ENCODE measurements at places on chromosomes 12 and 14.

GRCh38 chr12:110254971-110255540, 26.0 kb upstream of the ATP2A2 start:
- DNase-seq: no peak

- no peak for DNase-seq
Measured at GRCh38 chr14:99248761-99249171, 23.2 kb downstream of the BCL11B start.

- DNase-seq: no peak
Measured at GRCh38 chr14:81519200-81520011, 14.2 kb downstream of the SEL1L start.

GRCh38 chr14:104856869-104857860, 7.9 kb upstream of the CEP170B start:
- no peak for DNase-seq

DNA sequence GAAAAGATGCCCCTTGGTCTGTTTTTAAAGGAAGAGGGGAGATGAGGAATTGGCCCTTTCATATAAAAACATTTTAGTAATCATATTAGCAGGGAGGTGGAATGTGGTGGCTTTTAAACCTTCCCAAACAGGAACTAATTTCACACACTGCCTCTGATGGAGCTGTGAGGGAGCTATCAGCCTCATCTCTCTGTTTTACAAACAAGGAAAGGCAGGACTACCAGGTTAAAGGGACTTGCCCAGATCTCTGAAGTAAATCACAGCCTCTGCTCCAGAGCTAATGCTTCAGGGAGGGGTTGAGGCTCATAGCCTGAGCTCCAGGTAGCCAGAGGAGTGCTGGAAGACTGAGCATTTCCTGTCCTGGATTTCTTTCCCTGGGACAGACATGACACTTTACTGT, 1.1 kb upstream of the BMP4 start:
- DNase-seq: no peak

- DNase-seq: no peak
Measured at GRCh38 chr12:116540622-116541152, 18.5 kb upstream of the MAP1LC3B2 start.

DNA sequence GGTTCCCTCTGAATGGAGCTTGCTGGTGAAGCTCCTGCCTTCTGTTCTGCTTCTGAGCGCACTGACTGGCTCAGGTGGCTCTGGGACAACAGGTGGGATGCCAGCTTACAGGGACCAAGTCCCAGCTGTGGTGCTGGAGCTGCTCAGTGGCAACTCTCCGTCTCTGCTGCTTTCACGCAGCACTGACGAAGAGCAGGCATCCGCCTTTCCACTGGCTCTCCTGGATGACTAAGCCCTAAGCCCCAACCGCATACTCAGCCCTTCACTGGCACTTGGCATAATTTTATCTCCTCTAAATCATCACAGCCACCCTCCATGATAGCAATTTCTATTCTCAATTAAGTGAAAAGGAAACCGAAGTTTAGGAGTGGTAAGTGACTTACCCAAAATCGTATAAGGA, 3.7 kb upstream of the RTL1 start:
- DNase-seq: peak; percentile 5

DNA sequence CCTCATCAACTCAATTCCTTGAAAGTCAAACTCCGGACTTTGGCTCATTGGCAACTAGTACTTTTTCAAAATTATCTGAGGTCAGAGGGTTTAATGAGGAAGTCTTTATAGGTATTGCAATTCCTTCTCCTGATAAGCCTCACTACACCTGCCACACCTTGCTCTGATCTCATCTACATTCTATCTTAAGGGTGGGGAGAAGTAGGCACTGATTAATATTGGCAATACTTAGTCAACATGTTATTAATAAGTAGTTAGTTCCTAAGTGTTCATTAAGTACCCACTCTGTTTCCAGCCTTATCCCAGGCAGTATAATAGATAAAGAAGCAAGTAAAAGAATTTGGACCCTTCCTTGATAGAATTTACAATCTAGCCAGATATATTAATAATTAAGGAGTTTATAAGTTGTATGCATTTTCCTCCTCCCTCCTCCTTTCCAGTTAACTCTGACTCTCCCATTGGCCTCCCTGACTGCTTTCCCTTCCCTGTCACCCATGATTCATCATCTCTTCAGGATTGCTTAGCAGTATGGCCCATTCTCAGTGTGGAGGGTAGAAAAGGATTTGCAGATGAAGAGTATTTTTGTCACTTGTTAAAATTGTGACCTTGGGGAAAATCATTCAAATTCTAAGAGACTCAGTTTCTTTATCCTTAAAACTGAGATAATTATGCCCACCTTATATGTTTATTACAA, 231.0 kb upstream of the ATP2B1 start:
- DNase-seq: no peak

GRCh38 chr14:74840603-74841030, 35.3 kb downstream of the PROX2 start:
- DNase-seq: no peak

DNA sequence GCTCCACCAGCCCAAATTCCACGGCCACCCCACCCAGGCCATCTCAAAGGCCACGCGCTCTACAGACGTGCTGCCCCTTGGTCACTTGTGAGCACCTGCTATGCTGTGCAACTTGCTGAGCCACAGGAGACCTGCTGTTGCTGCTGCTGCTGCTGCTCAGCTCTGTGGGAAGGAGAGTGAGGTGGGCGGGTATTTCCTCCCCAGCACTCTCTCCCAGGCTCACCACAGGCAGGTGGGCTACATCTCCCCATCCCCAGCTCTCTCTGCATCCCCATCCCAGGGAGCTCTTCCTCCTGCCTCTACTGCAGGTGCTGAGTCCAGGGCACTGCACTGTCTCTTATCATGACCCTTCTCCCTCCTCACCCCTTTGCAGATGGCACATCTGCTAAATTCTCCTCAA, 306.9 kb downstream of the BCL11B start:
- no peak for DNase-seq

DNA sequence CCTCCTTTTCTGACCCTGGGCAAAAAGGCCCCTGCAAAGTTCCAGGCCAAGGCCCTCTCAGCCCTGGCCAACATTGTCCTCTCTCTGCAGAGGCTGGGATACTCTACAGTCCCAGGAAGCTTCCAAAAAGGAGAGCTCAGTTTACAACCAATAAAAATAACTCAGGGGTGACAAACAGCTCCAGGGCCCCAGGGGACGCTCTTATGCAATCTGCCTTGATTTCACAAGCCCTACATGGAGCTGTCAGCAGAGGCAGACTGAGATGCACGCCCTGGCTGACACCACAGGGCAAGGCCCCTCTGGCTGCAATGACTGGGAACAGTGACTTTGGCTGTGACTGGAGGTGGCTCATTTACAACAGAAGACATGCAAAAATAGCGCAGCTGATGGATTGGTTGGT, 129.0 kb upstream of the MED13L start:
- no peak for DNase-seq

DNA sequence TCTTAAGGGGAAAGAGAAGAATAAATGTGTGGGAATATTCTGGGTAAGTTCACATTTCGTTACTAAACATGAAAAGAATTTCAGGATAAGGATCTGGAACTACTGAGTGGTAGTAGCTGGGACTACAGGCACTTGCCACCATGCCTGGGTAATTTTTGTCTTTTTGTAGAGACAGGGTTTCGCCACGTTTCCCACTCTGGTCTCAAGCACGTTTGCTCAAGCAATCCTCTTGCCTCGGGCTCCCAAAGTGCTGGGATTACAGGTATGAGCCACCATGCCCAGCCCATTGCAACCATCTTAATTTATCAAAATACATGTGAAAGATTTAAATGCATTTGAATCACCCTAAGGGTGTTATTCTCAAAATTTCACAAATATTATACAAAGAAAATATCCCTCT, 26.4 kb downstream of the ITPR2 start:
- DNase-seq: no peak

DNA sequence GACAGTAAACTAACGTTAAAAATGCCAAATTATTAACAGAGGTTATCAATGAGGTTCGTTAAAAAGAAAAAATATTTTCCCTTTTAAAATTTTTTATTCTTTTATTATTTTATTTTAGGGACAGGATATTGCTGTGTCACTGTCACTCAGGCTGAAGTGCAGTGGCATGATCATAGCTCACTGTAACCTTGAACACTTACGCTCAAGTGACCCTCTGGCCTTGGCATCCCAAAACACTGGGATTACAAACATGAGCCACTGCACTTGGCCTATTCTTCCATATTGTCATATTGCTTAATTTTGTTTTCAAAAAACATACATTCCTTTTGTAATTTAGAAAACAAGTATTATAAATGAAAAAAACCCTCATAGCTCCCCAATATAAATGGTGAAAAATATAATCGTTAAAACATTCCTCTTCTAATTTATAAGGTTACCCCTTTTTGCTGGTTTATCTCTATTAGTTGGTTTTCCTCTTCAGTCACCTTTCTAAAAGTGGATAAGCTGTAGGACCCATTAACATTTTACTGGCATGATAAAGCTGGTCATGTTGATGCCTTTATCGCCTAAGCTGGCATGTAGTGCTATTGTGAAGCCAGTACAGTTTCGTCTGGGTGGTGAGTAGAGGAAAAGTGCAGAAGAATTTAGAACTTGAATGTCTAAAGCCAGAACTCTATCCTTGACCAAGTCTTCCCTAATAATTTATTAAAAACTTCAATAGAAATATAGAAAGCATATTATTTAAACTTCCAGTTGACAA, 27.6 kb downstream of the PDE3A start:
- no peak for DNase-seq

DNA sequence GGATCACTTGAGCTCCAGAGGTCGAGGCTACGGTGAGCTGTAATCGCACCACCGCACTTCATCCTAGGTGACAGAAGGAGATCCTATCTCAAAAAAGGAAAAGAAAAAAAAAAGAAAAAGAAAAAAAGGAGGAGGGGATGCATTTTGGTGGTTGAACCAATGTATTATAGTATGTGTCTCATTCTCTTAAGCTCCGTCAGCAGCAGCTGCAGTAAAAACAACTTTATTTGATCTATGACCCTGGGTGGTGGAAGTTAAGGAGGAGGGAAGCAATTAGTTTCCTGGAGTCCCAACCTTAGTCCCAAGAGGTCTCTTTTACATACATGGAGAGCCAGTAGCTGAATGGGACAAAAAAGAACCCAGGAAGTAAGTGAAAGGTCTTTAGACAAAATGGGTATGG, 26.8 kb upstream of the APOF start:
- DNase-seq: no peak

- no peak for DNase-seq
Measured at GRCh38 chr14:23936084-23936829, 17.3 kb upstream of the DHRS4 start.

DNA sequence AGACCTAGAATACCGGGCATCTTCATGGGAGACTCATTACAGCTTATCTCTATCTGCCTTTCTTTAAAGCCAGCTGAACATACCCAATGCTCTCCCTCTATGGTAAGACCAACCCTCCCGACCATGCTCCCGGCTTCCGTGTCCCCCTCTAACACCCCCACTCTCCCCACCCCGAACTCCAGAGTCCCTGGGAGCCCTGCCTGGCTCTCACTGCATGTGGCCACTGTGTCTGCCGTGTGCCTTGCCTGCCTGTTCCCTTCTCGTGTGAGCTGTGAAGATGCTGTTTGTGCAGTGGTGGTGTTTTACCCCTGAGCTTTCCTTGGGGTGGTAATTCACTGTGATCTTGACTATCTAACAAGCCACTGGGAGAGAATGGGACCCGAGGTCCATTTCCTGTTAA, 146.4 kb upstream of the FKBP4 start:
- no peak for DNase-seq

DNA sequence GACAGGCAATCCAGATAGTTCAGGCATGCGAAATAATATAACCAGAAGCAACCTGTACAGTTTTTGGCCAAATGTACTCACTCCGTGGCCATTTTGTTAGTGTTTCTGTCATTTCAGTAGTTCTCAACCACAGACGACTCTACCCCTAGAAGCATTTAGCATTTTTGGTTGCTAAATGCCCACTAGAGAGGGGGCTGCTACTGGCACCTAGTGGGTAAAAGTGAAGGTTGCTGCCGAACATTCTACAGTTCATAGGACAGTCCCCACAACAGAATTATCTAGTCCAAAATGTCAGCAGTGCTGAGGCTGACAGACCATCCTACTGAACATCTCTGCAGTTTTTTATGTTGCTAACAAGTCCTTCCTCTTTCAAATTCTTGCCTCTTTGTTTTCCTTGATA, 107.4 kb downstream of the TSHR start:
- DNase-seq: no peak

- no peak for DNase-seq
Measured at GRCh38 chr12:47997321-47997720, 7.0 kb downstream of the COL2A1 start.

- DNase-seq: no peak
Measured at GRCh38 chr12:12159988-12160387, 89.2 kb downstream of the BCL2L14 start.

DNA sequence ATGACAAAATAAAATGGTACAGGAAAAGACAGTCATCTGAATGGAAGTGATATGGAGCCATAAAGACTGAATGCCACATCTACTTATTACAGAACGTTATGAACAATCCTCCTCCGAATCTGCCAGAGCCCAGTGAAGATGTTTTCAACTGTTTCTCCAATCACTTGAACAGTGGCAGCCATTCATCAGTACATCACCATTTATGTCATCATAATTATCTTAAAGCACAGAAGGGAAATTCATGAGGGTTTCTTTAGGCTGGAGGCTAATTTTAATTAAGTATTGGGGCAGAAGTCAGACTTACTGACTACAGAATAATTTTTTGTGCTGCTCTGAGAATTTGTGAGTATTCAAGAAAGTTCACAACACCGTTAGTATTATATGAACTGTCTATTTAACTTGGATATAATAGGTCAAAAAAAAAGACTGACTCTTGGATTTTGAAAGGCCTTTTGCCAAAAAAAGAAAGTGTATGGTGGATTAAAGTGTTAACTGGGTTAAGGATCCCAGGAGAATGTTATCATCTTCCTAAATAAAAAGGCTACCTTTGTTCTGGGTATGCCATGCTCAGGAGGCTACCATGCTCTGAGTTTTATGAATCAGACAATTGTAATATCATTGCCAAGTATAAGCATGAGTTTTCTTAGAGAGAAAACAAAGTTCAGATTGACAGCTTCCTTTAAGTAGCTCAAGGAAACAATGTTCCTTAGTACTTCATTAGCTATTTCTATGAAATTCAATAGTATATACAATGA, 40.1 kb downstream of the PDZRN4 start:
- no peak for DNase-seq

DNA sequence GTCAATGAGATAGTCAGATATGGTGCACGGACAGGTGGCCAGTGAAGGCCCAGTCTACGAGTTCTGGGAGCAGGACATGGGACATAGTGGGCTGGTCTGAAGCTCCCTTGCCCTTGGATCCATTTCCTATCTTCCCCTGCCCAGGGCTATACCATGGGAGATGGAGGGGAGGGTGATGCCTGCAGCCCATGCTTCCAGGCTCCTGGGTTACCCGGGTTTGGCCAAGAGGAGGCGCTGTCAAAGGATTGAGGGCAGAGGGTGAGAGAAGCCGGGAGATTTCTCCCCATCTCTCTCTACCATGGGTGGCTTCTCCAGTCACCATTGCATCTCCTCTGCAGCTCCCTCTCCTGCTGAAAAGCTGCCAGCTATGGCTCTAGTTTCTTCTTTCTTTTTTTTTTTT, 52.8 kb upstream of the LHX5 start:
- no peak for DNase-seq

DNA sequence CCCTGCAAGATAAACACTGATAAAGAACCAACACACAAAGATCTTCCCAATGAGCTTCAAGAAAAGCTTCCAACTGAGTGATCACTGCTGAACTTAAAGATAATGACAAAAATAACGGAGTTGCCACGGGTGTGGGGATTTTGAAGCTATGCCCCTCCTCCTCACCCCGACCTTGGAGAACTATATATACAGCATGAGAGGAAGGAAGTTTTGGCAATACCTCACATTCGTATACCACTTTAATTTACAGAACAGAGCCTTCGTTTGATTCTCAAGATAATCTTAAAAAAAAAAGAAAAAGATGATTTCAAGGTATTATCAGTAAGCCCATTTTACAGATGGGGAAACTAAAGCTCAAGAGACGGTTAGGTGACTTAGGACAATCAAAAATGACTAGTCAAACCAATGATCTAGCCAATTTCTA, 715 bp downstream of the NEK9 start:
- DNase-seq: no peak

Data from RCC 7860 (cell line).